ENCODE measurements at places on chromosomes 2 and 18. TPM values are rescaled to one million over a fixed set of nuclear protein-coding genes. Genes with fewer than 3 reads are reported as not detected.

SPC25 gene
- 19.0 TPM for polyA plus RNA-seq

POU3F3 gene
- 106 TPM for polyA plus RNA-seq

GRCh38 chr2:208269091-208269490, 3.0 kb downstream of the PIKFYVE start:
- no peak for DNase-seq

DNA sequence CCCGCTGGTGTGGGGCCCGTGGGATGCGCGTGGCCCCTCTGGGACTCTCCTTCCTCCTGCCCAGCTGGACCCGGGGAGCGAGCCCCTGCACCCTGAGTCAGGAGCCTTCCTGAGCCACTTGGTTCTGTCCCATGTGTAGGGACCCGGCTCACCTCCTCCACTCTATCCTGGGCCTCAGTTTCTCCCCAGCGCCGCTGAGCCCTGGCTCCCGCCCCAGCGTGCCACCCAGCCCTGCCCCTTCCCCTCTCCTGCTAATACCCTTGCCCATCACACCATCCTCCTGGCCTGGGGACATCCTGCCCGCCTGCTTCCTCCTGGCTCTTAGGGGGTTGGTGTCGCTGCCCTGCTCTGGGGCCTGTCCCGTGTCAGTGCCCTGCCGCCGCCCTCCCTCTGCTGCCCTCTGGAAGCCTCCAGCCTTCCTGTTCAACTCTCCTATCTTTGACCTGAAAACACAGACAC, 24.8 kb downstream of the GPC1 start:
- no peak for DNase-seq

- DNase-seq: no peak
These were observed 407.6 kb downstream of the TGIF1 start for GRCh38 chr18:3857544-3857943.

GRCh38 chr2:85990084-85990483, 101.3 kb upstream of the ST3GAL5 start:
- no peak for DNase-seq

DNA sequence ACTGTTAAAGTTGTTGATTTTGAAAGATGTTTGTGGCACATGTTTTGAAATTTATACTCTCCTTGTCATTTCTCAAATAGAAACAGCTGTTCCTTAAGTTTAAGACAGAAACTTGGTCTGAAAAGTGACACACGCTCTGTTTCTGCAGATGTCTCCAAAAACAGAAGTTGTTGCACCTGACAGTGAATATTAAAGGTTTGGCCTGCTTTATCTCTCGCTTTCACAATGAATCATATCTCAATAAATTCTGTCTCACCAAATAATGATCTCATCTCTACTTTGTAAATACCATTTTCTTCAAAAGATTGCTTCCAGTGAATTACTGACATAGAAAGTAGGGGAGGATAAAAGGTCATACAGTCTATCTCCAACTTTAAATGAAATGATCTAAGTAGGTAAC, 294.9 kb upstream of the SYT4 start:
- DNase-seq: no peak

DNA sequence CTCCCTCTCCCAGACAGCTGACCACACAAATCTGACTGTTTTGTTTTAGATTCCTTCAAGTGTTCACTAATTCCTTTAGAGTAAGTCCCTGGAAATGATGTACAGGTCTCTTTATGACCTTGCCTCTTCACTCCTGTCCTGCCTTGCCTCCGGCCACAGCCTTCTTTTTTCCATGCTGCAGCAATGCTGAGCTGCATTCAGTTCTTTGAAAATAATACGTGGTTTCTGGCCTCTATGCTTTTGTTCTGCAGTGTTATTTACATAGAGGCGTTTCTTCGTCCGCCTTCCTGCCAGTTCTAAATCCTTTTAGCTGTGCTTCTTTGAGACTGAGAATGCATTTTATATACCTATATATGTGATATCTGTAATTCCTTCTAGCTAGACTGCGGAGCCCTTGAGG, 87.2 kb downstream of the PPP1R1C start:
- DNase-seq: no peak

Measured in left renal cortex interstitium (tissue), 4 donors.